ENCODE measurements at places on chromosomes 6 and 20.

GRCh38 chr6:169864148-169865020, 113.0 kb downstream of the ERMARD start:
- DNase-seq: peak; percentile 46

DNA sequence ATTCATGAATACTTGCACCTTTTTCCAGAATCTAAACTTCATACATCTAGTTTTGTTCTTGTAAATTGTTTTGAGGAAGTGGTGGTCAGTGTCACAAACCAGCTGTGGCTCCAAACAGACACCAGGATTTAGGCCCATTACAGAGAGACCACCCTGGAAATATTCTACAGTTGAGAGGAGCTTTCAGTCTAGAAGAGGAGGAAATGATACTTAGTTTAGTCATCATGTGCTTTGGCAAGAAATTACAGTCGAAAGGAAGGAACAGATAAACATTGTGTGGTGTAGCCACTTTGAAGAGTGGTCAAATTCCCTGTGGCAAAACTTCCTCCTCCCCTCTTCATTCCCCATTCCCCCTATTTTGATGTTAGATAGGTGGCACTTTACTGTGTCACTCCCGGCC, 15.7 kb downstream of the DCBLD1 start:
- DNase-seq: no peak

DNA sequence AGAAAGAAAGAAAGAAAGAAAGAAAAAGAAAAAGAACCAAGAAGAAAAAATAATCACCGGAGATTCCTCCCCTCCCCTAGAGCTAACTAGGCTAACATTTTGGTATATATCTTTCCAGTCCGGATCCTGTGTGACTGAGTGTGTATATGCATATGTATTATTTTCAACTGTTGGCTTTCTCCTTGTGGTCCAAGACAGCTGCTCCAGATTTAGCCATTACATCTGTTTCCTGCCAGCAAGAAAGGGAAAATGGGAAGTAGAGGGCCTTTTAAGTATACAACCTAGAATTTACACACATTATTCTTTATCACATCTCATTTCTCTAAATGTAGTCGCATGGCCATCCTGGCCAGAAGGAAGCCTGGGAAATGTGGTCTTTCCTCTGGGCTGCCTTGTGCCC, 15.2 kb downstream of the SLC52A3 start:
- DNase-seq: no peak

DNA sequence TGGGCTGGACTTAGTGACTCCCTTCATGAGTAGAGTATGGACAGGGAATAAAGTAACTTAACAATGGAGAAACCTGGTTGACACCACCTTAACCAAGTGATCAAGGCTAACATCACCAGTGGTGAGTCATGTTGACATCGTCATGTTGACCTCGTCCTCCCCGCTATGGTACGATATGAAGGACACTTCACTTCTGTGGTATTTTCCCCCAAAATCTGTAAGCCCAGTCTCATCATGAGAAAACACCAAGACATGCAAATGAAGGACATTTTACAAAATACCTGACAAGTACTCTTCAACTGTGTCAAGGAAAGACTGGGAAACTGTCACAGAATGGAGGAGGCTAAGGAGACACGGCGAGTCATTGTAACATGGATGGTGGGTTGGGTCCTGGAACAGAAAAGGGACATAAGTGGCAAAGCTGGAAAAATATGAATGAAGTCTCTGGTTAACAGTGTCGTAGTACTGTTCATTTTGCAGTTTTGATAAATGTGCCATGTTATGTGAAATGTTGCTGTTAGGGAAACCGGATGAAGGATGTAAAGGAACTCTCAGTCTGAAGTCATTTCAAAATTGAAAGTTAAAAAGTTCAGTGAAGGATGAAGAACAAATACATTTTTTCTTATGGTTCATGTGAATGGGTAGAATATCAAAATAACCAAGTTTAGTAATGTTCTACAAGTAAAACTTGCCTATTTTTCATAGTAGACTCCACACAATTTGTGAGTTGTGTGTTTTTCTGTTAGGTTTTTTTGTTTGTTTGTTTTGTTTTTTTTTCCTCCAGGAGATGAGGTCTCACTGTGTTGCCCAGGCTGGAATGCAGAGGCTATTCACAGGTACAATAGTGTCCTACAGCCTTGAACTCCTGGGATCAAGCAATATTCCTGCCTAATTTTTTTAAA, 247.5 kb downstream of the TMEM242 start:
- DNase-seq: no peak

GRCh38 chr6:139904568-139904967, 530.1 kb upstream of the CITED2 start:
- DNase-seq: no peak

- DNase-seq: no peak
Observed at GRCh38 chr6:156866220-156867015, 89.2 kb downstream of the ARID1B start.

DNA sequence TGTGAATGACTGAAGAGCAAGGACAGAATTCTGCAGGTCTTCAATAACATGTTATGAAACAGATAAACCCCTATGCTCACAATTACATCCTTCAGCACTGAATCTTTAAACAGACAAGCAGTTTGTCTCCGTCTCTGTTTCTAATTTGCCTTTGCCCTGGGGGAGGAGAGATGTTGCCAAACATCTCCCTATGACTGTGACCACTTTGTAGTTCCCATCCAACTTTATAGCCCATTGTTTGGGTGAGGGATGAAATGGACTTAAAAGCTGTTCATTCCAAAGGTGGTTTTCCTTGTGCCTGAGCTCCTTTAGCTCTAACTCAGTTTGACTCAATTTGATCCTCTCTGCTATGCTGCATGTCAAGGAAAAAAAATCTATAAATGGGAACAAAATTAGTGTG, 19.5 kb upstream of the ADTRP start:
- DNase-seq: no peak

DNA sequence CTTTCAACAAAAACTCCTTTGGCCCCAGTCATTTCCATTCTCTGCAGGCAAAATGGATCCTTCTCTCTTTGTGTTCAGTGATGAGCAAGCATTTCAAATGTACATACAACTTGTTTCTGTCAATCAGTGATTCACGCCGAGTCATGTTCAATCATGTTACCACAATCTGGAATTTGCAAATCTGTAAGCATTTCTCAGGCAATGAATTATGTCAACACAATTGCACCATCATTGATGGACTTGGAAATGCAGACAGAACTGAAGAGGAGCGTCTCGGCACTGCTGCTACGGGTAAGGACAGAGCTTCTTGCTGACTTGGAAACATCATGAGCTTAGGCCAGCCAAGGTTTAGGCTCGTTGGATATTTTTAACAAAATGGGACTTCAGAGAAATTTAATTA, 132.8 kb upstream of the AGPAT4 start:
- DNase-seq: no peak

DNA sequence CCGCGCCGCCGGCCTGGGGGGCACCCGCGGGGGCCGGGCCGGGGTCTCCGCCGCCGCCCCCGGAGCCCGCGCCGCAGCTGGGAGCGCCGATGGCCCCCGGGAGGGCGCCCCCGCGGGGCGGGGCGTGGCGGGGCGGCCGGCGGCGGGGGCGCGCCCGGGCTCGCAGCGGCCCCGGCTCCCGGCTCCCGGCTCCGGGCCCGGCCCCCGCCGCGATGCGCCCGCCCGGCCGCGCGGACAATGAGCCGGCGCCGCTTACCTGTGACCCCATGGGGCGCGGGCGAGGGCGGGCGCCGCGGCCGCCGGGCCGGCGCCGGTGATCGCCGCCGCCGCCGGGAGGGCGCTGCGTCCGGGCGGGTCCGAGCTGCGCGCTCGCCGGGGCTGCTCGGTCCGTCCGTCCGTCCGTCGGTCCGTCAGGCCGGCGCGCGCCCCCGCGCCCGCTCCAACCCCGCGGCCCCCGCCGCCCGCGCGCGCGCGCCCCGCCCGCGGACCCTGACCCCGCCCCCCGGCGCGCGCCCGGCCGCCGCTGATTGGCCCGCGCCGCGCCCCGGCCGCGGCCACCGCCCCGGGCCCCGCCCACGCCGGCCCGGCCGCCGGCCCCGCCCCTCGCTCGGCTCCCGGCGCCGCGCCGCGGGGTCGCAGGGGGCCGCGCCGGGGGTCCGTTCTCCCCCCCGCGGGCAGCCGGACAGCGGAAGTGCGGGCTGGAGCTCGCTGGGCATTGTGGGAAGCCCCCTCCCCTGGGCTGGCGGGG, at the start of gene ZBTB46:
Gene ZBTB46, minus strand, starts transcription at position 424 of the 748 bp plus-strand sequence. CDS start 40,507 bp downstream, outside the sequence.
- peak; percentile 57 for DNase-seq

- no peak for DNase-seq
Observed at GRCh38 chr6:40672087-40672486, 84.9 kb upstream of the LRFN2 start.

- peak; percentile 39 for DNase-seq
Observed at GRCh38 chr20:39268981-39269461, 306.9 kb downstream of the DHX35 start.

DNA sequence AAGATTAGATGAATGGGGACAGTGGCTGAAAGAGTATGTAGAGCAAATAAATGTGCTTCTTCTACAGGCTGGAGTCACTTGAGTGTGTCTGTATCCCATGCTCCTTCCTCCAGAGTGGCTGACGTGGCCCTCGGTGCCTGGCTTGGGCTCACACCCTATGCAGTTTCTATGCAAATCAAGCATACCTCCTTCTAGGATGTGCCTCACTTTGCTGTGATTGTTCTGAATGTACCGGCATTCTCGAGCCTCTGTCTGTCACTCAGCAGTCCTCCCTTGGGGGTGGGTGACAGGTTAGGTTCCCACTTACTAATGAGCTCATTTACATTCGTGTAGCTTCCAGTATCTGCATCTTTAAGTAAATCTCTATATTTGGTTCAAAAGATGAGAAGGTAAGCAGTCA, 55.1 kb upstream of the HDDC2 start:
- DNase-seq: no peak

GRCh38 chr6:135811170-135811569, 40.3 kb upstream of the PDE7B start:
- no peak for DNase-seq

- no peak for DNase-seq
Observed at GRCh38 chr20:31897541-31897940, 27.1 kb downstream of the TTLL9 start.

GRCh38 chr6:124551711-124552233, 410.5 kb upstream of the RNF217 start:
- DNase-seq: peak; percentile 5

DNA sequence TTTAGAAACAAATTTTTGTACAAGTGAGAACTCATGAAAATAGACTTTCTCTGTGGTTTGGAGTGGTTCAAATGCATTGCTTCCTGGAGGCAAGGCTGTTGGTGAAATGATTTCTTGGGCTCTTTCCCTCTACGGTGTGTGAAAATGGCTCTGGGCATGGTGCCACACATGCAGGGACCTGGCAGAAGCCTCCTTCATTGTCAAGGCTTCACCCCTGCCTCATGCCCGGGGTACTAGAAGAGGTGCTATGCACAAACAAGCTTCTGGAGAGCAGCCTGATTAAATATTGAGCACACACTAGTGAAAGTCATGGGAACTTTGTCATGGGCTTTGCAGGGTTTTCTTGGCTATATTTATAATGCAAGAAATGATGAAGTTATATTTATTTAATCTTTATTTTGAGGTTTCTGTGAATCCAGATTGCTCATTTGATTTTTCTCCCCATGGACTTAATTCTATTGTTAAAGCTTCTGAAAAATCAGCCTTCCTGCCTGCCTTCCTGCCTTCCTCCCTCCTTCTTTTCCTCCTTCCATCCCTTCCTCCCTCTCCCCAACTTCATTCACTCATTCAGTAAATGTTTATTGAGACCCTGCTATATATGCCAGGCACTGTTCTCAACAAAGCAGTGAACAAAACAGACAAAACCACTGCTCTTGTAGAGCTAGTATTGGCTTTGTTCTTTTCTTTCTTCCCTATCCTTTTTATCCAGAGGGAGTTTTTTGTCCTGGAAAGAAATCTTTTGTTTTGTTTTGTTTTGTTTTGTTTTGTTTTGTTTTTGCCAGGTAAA, 21.0 kb downstream of the C6orf89 start:
- no peak for DNase-seq

DNA sequence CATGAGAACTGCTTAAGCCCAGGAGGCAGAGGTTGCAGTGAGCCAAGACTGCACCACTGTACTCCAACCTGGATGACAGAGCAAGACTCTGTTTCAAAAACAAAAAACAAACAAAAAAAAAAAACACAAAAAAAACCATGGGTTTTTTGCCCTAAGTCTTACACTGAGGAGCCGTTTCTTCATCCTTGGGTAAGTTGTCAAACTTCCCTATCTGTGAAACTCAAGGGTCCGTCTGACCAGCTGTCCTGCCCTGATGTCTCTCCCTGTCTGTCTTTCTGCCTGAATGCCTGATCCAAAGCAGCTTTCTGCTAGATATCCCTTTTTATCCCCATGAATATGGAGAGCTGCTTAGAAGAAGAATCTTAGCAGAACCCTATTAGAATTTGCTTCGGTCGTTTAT, 41.3 kb upstream of the CLDN20 start:
- no peak for DNase-seq

DNA sequence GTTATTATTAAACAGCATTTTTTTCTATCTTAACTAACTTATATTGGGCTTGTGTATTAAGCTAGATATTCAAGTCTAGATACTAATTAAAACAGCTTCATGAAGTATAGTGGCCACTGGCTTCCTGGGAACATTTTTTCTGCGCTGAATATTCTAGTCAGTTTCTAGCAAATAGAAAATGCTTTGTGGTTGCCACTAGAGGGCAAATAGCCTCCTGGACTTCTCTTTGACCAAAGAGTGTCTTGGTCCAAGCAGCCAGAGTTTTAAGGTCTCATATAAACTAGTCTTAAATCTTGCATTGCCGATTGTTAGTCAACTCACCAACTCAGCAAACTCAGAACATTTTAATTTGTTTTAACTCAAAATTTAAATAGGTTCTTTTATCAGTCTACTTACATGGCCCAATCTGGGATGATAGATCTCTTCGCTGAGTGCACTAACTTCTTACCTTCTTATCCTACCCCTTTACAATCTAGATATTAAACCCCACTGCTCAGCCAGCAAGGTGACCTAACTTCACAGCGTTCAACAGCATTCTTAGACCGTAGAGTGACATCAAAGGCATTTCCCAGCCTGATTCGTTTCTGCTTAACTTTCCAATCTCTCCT, 24.6 kb upstream of the ID4 start:
- DNase-seq: peak; percentile 46

- no peak for DNase-seq
Observed at GRCh38 chr20:59416916-59417315, 116.5 kb downstream of the EDN3 start.

DNA sequence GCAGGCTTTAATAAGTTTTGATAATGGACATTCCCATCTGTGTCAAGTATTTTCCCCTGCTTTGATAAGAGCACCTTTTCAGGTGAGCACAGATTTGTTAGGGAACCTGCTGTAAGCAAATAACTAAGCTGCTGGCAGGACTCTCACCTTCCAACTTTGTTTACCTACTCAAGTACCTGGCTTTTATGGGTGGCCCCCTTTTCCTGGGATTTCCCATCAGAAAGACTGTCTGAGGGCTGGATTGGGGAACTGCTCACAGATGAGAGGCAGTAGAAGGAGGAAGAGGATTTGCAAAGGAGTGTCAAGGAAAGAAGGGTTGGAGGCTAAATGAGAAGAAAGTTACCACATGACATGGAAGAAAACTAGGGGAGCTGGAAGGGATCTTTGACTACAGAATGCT, 210.1 kb upstream of the RIMS1 start:
- DNase-seq: no peak

DNA sequence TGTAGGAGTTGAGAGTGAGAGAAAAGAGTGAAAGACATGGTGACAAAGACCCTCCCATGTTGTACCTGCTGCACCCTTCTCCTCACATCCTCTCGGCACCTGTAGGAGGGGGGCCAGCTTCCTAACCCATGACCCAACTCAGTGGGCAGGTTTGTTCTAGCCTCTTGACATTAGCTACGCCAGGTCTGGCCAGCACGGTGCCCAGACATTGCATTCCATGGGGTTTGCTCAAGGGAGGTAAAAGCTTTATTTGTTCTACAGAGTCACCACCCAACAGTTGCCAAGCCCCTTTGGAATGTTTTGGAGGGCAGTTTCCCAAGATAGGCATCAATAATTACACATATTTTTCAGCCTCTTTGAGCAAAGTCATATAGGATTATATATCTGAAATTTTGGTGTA, 22.7 kb upstream of the TGM6 start:
- DNase-seq: no peak
